OCI-M1 (cell line): ENCODE measurements at places on chromosomes 1 and 21.

DNA sequence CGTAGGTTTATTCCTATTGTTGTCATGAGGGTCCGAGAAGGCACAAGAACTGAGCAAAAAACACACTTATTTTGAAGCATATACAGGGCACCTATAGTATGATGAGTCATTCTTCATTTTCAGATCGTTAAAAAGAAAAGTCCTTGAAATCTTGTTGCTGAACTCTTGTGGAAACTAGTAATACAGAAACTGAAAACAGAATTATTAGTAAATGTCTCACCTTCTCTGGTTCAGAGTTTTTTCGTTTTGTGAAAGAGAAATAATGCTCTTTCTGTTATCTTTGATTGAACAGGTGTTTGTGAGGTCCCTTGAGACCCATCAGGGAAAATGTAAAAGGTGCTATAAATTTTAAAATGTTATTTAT is 102.0 kb upstream of the COA6 start:
- no peak for DNase-seq

DNA sequence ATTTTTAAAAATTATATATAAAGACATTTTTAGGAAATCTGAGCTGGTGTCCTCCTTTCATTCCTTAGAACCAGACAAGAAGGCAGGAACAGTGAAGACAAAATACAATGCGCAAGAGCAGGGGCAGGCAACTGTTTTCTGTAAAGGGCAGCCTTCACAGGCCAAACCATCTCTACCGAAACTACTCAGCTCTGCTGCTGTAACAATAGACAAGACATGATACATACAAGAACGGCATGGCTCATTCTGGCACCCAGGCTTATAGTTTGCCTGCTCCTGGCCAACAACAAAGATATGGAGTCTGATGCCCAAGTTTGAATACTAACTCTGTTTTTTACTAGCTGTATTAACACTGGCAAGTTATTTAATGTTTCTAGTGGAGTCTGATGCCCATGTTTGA is 232.0 kb downstream of the SMYD3 start:
- DNase-seq, result no peak

- DNase-seq, result no peak
Measured at GRCh38 chr21:31594279-31594678, 65.2 kb upstream of the SOD1 start.

GRCh38 chr1:153459655-153460054 is 796 bp downstream of the S100A7 start:
- no peak for DNase-seq

- DNase-seq, result no peak
Measured at GRCh38 chr1:11214698-11215380, 25.7 kb downstream of the ANGPTL7 start.

DNA sequence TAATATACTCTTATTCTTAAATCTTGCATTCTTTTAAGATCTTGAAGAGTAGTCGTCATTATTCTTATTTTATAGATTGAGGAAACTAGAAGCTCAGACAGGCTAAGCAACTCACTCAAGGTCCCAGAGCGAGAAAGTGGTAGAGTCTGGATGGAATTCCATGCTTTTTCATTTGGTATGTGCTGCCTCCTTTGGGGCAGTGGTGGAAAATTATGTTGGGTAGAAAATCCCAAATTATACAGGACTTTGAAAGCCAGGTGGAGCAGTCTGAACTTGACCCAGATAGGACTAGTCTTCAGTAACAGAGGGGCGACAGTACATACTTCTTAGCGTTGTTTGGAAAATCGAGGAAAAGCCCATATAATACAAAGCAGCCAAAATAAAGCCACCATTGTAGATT is 205.6 kb downstream of the ATG4C start:
- no peak for DNase-seq

DNA sequence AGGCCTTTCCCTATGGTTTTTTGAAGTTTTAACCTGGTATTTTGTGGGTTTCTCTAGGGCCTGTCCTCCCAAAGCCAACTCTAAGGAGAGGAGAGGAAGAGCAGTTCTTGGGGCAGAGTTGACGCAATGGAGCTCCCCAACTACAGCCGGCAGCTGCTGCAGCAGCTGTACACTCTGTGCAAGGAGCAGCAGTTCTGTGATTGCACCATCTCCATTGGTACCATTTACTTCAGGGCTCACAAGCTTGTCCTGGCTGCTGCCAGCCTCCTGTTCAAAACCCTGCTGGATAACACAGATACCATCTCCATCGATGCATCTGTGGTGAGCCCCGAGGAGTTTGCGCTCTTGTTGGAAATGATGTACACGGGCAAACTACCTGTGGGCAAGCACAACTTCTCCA is 38.2 kb downstream of the ZBTB40 start:
- DNase-seq, result no peak

DNA sequence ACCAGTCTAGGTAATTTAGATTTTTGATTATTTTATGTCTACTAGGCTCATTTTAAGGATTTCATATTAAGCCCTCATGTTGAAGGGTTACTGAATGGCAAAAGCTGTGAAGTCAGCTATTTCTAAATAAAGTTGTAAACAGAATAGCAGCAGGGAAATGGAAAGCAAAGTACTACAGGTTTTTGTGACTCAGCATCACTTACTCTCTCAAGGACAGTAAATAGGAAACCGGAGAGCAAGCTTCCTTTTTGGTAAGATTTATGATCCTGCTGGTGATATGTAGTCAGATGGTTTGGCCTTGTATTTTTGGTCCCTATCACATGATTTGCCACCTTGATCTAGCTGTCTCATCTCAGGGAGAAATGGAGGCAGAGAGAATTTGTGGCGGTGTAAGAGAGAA is 226.0 kb downstream of the RPS6KC1 start:
- no peak for DNase-seq

DNA sequence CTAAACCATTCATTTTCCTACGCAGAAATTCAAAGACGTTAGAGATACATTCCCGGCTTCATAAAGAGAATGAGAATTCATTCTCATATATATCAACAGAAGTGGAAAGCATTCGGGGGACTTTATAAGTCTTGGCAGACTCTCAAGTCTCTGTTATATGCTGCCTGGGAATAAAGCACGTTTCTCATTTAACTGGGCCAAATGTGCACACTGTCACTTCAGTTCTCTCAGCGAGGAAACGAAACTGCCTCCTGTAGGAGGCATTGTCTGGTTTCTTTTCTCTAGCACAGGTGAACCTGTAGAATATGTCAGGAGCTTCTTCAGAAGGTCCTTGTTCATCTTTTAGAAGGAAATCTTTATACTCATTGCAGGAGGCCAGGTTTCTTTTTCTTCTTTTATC is 367.6 kb downstream of the PTBP2 start:
- DNase-seq, result no peak

DNA sequence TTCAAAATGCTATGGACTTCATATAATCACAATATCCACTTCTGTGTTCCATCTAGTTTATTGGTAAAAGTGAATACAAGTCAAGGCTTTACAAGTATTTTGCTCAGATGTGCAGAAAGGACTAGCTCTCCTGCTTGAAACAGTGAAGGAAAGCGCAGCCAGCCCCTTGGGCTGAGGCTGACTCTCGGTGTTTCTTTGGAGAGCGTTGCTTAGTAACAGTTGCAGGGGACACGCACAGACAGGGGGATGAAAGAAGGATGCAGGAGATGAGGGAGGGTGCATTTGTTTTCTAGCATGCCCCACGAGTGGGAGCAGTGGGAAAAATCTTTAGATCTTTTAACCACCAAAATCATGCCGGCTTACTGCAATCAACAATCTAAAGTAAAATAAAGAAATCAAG is 9.1 kb downstream of the PYCR2 start:
- no peak for DNase-seq

DNA sequence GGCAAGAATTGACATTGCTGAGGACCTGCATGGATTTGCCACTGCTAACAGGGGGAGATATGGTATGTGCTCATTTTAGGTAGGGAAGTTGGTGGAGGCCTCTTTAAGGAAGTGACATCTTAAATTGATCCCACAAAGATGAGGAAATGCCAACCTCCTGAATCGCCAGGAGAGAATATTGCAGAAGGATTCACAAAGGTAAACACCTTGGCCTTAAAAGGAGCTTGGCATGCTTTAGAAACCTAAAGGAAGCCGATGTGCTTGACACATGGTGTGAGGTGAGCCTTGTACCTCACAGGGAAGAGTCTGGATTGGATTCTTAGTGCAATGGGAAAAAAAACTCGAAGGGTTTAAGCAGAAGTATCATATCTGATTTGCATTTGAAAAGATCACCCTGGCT is 470.5 kb upstream of the DAB1 start:
- no peak for DNase-seq
